HS-5 (cell line): ENCODE measurements at places on chromosomes 11 and 22.

- no peak for DNase-seq
Observed at GRCh38 chr11:45494738-45495137, 170.7 kb downstream of the CHST1 start.

- DNase-seq, result no peak
Observed at GRCh38 chr22:28203286-28203685, 284.2 kb upstream of the PITPNB start.

GRCh38 chr11:26827567-26828081 is 105.8 kb upstream of the SLC5A12 start:
- no peak for DNase-seq

DNA sequence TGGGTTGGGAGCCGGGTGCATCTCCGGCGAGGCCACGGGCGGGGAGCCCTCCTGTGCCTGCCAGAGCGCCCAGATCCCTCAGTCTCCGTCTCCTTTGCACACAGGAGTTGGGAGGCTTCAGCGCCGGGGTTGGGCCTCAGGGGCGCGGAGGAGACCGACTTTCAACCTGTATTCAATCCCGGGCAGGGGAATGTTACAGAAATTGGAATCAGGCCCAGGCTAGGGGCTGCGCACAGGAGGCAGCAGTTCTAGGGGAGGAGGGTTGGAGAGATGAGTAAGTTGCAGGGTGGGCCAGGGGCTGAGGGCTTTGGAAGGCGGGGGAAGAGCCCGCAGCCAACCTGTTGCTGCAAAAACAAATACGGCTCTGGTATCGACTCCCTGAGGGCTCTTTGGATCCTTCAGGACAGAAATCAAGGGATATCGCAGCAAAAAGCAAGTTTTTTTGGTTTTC is 640 bp upstream of the KCNA4 start:
- no peak for DNase-seq

DNA sequence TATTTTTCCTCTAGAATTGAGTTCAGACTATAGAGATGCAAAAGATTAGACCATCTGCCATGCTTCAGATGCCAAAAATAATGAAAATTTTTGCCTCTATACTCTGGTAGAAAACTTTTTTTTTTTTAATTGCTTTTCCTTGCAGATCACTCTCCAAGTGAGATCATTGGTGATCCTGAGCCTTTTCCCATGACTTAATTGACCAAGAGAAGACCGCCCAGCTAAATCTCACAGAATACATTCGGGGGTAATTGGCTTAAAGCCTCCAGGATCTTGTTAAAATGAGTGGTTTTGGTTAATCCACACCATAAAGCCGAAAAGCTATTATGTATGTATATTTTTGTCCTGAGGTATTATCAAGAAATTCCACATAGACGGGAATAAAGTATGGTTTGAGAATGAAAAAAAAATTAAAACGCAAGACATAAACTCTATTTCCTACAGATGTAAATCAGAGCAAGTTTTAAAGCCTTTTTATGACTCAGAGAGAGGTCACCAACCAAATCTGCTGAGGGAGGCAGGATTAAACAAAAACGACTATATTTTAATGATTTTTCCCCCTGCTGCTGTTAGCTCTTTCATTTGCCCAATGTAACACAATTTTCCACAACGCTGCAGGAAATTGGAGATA is 64.0 kb downstream of the PARVA start:
- DNase-seq, result no peak

GRCh38 chr22:37749831-37750595 is 53.2 kb downstream of the TRIOBP start:
- no peak for DNase-seq

DNA sequence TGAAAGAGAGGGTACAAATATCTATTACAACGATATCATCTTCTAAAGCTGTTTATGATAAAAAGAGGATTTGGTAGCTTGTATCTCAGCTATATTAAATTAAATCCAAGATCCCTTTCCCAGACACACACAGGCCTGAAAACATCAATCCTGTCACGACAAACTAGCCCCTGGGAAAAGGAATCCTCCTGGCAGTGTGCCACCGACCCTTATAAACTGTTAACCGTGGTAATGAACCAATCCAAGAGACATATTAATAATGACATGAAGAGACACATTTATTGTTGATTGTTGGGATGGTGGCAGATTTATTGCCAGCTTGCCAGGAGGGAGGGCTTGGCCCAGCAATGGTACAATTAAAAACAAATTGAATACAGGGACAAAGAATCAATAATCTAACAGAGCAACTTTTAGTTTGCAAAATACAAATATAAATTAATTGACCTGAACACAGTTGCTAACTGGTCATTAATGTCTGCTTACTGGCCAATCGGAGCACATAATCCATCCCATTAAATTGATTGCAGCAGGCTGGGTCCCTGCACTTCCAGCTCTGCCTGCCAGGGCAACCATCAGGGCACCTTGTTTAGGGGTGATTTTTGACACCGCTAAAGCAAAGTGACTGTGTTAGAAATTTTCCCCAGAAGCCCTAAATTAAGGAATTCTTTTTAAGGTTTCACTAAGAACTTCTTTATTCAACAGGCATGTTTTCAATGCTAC is 887.6 kb downstream of the OPCML start:
- DNase-seq, result no peak

DNA sequence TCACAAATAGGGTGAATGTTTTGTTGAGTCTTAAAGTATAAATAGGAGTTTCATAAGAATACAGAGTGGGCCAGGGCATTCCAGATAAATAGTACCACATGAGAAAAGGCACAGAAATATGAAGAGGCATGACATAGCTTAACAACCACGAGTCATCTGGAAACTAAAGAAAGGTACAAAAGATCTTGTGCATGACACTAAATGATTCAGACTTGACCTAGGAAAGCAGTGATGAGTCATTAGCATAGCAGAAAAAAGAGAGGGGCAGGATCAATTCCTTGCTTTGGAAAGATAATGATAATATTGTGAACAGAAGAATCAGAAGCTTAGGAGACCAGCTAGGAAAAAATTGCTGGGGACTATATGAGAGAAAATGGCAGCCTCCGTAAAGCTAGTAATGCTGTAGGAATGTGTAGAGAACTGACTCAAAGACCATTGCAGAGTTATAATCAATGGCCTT is 47.6 kb upstream of the FIBIN start:
- DNase-seq, result peak; percentile 91

GRCh38 chr11:96154802-96155520 is 188.0 kb downstream of the MAML2 start:
- no peak for DNase-seq

GRCh38 chr11:117970400-117971024 is 15.7 kb upstream of the IL10RA start:
- no peak for DNase-seq

DNA sequence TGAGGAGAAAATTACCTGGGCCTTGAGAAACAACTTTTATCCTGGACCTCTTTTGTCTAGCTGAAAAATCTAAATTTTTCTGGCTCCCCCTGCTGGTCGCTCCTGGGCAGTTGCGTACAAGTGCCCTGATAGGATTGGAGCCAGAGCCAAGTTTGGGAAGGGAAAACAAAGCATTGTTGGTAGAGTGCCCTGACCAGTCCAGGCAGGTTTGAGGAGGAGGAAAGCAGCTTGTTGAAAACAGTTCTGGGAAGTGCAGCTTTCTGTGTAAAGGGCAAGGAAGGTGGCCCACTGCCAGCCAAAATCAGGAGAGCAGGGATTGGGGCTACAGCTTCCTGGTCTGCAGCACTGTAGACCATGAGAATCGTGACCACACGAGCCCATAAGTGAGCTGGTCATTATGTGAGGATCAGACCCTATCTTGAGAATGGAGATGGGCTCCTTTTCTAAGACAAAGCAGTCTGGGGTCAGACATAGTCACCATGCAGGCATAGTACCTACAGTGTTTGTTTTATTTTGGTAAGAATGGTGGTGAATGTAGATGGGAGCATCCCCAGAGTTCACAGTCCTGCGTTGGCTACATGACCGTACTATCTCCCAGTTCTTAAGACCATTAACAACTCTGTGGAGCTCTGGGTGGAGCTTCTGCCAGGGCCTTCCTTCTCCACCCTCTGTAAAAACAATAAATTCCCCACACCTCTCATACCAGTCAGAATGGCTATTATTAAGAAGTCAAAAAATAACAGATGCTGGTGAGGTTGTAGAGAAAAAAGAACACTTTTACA is 21.3 kb upstream of the PIK3IP1 start:
- no peak for DNase-seq

GRCh38 chr11:1034456-1035295 is 1.8 kb downstream of the MUC6 start:
- DNase-seq, result no peak

- no peak for DNase-seq
Observed at GRCh38 chr11:96105944-96106343, 182.0 kb upstream of the MTMR2 start.

GRCh38 chr11:114773541-114774338 is 95.4 kb downstream of the NXPE2 start:
- DNase-seq, result no peak

GRCh38 chr11:14506532-14506931 is 6.9 kb upstream of the COPB1 start:
- no peak for DNase-seq

DNA sequence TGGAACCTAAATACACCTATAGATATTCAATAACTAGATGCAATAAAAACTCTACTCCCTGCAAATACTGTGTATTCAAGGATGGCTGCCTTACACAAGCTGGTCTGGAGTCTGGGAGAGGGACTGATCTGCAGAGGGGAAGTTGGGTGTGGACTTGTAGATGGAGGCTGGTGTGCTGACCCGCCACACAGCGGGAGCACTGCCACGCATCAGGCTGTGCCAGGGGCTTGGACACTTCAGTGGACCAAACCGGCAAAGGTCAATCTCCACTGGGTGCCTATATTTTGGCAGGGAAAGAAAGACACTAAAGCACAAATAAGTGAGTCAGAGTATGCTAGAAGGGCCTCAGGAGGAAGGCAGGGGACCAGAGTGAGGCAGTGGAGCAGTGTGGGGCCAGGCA is 2.1 kb upstream of the SHANK3 start:
- no peak for DNase-seq

DNA sequence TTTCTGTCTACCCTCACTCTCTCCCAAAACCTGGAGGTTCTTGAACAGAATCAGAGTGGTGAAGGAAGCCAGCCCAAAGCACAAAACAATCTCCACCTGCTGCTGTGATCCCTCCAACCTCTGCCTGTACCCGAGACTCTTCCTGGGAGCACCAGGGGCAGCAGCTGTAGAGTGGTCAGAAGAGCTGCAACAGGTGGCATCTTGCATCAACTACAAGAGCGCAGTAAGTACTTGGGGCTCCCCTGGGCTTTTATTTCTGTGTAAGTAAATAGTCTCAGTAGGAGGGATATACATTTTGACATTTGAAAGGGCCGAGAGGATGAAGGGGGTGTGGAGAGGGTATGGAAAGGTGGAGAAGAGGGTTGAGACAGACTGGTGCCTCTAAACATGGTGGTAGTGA is 8.3 kb upstream of the UBQLNL start:
- DNase-seq, result no peak

DNA sequence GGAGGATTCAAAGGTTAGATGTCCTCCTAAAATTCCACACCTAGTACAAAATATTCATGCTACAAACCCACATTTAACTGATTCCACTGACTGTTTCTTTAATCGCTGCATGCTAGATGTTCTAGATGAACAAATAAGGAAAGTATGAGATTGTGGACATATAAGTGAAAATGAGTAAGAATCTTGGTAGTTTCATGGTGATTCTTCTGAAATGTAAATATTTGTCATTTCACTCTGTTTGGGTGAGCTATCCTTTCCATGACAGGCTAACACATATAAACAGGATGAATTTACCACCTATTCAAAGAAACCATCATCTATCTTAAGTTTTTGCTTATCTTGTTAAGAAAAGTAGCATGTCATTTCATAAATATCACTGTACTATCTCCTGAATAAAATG is 14.8 kb downstream of the OR5B3 start:
- DNase-seq, result no peak

GRCh38 chr11:69986830-69987229 is 91.3 kb upstream of the ANO1 start:
- no peak for DNase-seq

DNA sequence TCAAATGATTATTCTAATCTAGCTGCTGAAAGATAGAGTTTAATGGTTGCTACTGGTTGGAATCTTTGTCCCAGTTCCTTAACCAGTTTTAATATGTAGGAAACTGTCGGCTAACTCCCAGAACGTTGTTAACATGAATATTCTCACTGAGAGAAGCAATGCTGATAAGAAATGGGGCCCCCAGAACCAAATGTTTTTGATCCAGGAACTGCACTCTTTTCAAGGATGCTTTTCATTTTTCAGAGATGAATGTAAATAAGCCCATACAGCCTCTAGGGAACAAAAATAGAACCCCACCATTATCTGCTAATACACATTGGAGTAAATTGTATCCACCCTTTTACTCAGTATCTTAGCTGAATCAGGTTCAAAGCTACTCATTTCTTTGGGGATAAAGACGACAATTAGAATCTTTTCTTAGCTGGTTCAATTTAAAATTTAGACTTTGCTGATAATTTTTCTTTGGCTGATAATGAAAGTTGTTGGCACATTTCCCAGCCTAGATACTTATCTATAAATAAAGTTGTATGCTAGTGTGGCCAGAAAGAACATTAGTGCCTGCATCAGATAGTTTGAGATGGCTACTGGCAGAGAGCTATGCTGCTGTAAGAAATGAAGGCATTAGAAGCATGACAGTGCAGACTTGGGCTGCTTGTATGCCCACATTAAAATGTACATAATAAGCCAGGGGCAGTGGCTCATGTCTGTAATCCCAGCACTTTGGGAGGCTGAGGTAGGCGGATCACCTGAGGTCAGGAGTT is 323.3 kb upstream of the PDGFD start:
- no peak for DNase-seq

DNA sequence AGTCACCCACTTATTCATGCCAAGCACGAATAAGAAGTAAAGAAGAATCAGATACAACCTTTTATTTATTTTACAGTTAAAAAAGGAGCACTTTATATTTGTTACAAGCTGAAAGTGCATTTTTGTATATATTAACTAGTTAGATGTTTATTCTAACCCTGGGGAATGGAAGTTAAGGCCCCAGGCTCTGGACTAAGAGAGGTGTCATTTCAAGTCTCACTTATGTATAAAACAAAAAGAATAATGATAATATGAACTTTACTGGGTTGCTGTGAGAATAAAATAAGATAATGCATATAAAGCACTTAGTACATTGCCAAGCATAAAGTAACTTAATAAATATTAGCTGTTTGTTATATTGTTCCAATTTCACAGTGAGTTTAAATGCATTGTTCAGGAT is 12.1 kb upstream of the FAT3 start:
- no peak for DNase-seq

DNA sequence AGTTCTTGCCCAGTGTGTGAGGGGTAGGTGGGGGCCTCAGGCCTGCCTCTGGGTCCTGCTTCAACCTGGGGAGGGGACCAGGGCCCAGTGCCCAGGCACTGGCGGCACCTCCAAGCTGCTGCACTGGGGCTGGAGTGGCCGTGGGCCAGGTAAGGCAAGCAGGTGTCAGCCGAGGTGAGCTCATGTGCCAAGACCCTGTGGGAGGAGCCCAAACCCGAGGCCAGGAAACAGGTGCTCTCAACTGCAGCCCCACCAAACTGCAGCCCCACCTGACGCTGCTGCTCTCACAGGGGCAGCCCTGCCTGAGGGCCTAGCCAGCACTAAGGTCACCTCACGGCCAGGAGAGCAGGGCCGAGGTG is 18.1 kb upstream of the GNB1L start:
- DNase-seq, result no peak
